GM23248 (cell line): ENCODE measurements at places on chromosomes 2 and 18. TPM values are rescaled to one million over a fixed set of nuclear protein-coding genes. Genes with fewer than 3 reads are reported as not detected.

Gene MTLN
- 116 and 125 TPM in 2 replicates for polyA plus RNA-seq

Gene CNDP2
- polyA plus RNA-seq = 72.2 and 72.7 TPM in 2 replicates

Gene SIX2
- 0.19 and 0.22 TPM in 2 replicates for polyA plus RNA-seq

Gene VWC2L
- not detected in 2 replicates for polyA plus RNA-seq

Gene NCKAP5
- polyA plus RNA-seq = 0.38 and 0.86 TPM in 2 replicates

Gene C1QL2
- not detected in 2 replicates for polyA plus RNA-seq

Gene CIB4
- polyA plus RNA-seq = not detected in 2 replicates

Gene G6PC2
- polyA plus RNA-seq = not detected in 2 replicates

Gene TEKT4
- not detected in 2 replicates for polyA plus RNA-seq

Gene IFIH1
- polyA plus RNA-seq = 0.66 and 1.3 TPM in 2 replicates

Gene TFPI
- polyA plus RNA-seq = 62.0 and 64.4 TPM in 2 replicates

Gene SLC4A5
- polyA plus RNA-seq = 0.35 TPM in 1 of 2 replicates, not detected in the other

Gene RND3
- polyA plus RNA-seq = 198 and 199 TPM in 2 replicates

DNA sequence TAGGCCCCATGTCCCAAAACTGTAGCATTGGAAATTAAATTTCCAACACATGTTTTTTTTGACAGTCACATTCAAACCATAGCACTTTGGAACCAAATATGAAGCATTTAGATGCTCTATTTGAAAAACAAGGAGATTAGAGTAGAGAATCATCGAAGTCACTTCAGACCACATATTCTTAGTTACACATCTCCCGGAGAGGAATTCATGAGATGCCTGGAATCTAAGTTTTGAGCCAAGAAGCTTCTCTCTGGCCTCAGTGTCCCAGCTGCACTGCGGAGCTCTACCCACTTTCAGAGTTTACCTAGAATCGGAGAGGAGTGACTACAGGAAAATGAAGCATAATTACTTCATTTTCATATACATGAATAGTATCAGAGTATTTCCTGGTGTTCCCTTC, 385.9 kb downstream of the TNS1 start:
- no peak overlapping the region for H3K4me3 ChIP-seq
- H3K27me3 ChIP-seq = no peaks in the 10 kb centered on the region
- H3K4me1 ChIP-seq = no peaks in the 10 kb centered on the region
- H3K36me3 ChIP-seq = no peaks in the 10 kb centered on the region

- peak overlapping the region; percentile 85 for H3K27ac ChIP-seq
- peak overlapping the region; percentile 30; the same call in 1 of the 2 replicates for H3K4me3 ChIP-seq
- no peaks in the 10 kb centered on the region for H3K36me3 ChIP-seq
- no peaks in the 10 kb centered on the region for H3K27me3 ChIP-seq
- DNase-seq = no peak
These were observed 69.6 kb downstream of the CLHC1 start for GRCh38 chr2:55162284-55163006.

DNA sequence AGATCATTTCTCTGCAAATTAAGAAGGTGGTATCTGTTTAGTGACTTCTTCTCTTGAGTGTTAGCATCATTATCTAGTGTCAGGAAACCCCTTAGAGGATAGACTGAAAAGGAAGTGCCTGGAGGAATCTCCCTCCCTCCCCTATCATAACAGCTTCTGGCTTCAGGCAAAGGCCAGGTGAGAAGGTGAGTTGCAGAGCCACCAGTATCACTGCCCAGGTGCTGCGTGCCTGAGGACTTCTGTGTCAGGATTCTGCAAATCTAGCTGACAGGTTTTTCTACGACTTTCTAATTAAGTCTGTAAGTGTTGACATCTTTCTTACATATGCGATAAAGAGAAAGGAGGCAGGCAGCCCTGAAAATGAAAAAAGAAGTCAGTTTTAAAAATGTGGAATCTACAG, 111.9 kb downstream of the CCDC85A start:
- no peak overlapping the region for H3K4me3 ChIP-seq
- no peak overlapping the region for H3K27ac ChIP-seq
- H3K36me3 ChIP-seq = no peaks in the 10 kb centered on the region
- H3K4me1 ChIP-seq = peaks cover 5% of the 10 kb centered on the region

- H3K4me3 ChIP-seq = no peak overlapping the region
- peaks cover 4% of the 10 kb centered on the region; the same call in 1 of the 2 replicates for H3K4me1 ChIP-seq
- no peak overlapping the region for H3K27ac ChIP-seq
- H3K36me3 ChIP-seq = no peaks in the 10 kb centered on the region
These were observed 46.7 kb downstream of the SDC1 start for GRCh38 chr2:20178249-20178607.

DNA sequence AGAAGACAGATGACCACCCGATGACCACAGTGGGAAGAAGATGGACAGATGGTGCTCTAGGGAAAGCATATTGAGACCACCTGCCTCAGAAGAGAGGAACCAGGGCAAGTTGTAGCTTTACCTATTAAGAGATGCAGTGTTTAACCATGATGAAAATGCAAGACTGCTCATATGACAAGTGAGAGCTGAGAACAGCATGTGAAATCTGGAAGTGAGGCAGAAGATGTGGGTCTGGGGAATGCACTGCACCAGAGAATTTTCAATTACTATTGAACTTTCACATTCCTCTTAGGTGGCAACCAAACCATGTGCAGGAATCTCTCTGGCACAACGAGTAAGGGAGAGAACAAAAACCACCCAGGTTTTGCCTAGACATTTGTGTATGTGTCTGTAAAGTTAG, 184.8 kb upstream of the CRIM1 start:
- no peaks in the 10 kb centered on the region for H3K27me3 ChIP-seq
- no peak overlapping the region for H3K27ac ChIP-seq
- DNase-seq = no peak
- H3K36me3 ChIP-seq = no peaks in the 10 kb centered on the region
- no peak overlapping the region for H3K4me3 ChIP-seq

- H3K27me3 ChIP-seq = peaks cover 12% of the 10 kb centered on the region
- no peaks in the 10 kb centered on the region for H3K36me3 ChIP-seq
- DNase-seq = no peak
- no peak overlapping the region for H3K27ac ChIP-seq
- no peaks in the 10 kb centered on the region for H3K4me1 ChIP-seq
- H3K4me3 ChIP-seq = no peak overlapping the region
These were observed 2.2 kb downstream of the RTP5 start for GRCh38 chr2:241871538-241872312.

DNA sequence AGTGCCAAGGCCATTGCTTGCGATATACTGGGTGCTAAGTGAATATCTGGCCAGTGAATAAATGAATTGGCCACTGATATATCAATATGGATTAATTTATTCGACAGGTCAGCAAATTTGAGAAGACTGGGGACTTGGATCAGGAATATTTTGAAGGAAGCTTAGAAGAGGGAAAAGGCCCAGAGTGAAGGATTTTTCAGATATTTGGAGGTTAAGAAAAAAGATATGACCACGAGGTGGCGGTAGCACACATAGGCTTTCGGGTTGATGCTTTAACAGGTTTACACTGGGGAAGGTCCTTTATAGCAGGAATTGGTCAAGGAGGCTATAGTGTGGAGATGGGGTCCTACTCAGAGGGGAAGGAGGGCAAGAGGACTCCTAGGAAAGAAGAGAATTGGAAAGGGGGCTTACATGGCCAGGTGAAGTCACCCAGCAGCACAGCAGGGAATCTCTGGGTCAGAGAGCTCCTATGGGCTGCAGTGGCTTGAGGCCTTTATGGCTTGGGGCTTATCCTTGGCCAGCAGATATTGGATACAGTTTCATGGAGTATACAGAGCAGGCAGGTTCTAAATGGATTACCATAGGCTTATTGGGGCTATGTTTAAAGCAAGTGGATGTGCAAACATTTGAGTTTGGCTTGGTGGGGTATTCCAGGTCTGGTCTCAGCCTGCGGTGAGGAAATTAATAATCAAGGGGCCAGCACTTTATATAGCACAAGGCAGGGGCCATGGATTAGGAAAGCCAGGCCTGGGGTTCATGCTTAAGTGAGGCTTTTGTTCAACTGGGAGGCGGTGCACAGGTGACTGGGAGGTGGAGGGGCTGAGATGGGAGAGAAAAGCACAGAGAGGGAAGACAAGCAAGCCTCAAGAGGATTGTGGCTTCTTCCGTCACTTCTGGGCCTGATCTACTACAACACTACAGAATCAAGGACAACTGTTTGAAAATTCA, 9.7 kb downstream of the IL1RN start:
- H3K36me3 ChIP-seq = no peaks in the 10 kb centered on the region
- no peak overlapping the region for H3K4me3 ChIP-seq
- no peaks in the 10 kb centered on the region for H3K27me3 ChIP-seq
- no peak overlapping the region for H3K27ac ChIP-seq

GRCh38 chr2:102915128-102915527, 153.3 kb downstream of the TMEM182 start:
- H3K27ac ChIP-seq = no peak overlapping the region
- no peaks in the 10 kb centered on the region for H3K36me3 ChIP-seq
- peak; percentile 76 for DNase-seq
- H3K27me3 ChIP-seq = no peaks in the 10 kb centered on the region

DNA sequence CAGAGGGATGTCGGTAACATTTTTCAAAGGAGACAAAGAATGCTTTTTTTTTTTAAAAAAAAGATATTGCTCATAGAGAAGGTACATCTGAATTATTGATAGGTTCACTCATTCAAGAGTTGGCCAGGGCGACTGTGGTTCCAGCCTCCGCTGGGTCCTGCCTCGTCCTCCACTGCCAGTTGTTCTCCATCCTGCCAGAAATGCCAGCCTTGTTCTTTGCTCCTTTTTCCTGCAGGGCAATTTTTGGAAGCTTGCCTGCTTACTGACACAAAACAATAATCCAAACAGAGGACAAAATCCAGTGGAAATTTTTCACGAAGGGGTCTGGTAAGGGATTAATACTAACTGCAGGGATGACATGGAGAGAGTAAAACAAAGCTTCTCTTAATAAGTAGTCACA, 1113.0 kb downstream of the CBLN2 start:
- no peaks in the 10 kb centered on the region for H3K4me1 ChIP-seq
- no peaks in the 10 kb centered on the region for H3K27me3 ChIP-seq
- no peak for DNase-seq
- H3K27ac ChIP-seq = no peak overlapping the region
- no peak overlapping the region for H3K4me3 ChIP-seq

GRCh38 chr2:54708584-54709335, 14.7 kb upstream of the EML6 start:
- H3K27me3 ChIP-seq = no peaks in the 10 kb centered on the region
- H3K36me3 ChIP-seq = no peaks in the 10 kb centered on the region
- peak overlapping the region; percentile 16 for H3K4me3 ChIP-seq
- no peaks in the 10 kb centered on the region for H3K4me1 ChIP-seq
- no peak overlapping the region for H3K27ac ChIP-seq
- peak; percentile 42 for DNase-seq

- no peak overlapping the region for H3K4me3 ChIP-seq
- no peaks in the 10 kb centered on the region for H3K36me3 ChIP-seq
- peak; percentile 97 for DNase-seq
- H3K27ac ChIP-seq = peak overlapping the region; percentile 99
- H3K4me1 ChIP-seq = peaks cover 69% of the 10 kb centered on the region
- no peaks in the 10 kb centered on the region for H3K27me3 ChIP-seq
These were observed 65.1 kb upstream of the CTLA4 start for GRCh38 chr2:203802342-203803052.

- H3K4me1 ChIP-seq = no peaks in the 10 kb centered on the region; the same call in 1 of the 2 replicates
- no peaks in the 10 kb centered on the region; the same call in 1 of the 2 replicates for H3K27me3 ChIP-seq
- DNase-seq = no peak
- no peaks in the 10 kb centered on the region for H3K36me3 ChIP-seq
These were observed 323.6 kb upstream of the HS6ST1 start for GRCh38 chr2:128642316-128642715.

- H3K27me3 ChIP-seq = no peaks in the 10 kb centered on the region
- H3K36me3 ChIP-seq = no peaks in the 10 kb centered on the region
- DNase-seq = peak; percentile 5
- H3K4me1 ChIP-seq = no peaks in the 10 kb centered on the region
These were observed 1108.5 kb upstream of the CDH2 start for GRCh38 chr18:29285471-29285870.

DNA sequence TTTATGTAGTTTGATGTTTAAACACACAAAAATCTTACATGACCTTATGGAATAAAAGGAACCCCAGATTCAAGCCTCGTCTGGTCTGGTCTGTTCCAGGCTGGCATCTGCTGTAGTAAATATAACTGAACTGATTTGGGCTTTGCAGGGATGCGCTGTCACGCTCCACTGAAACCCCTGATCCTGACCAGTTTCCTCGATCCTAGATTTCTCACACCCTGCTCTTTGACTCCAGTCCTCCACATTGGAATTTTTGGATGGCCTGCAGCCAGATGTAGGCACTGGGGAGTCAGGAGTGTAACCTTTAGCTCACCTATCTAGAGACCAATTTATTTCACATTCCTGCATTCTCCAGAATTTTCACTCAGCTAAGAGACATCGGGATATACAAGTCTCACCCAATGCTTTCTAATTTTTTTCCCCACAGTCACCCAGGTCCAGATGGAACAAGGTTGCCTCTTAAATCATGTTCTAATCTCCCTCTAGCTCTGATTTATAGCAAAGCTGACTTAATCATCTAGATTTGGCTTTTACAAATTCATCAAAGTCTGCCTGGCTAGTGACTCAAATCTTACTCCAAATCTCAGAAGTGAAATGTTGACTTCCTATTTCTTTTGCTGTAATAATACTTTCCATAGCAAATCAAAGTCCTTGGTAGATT, 219.6 kb downstream of the CD226 start:
- no peak overlapping the region for H3K4me3 ChIP-seq
- H3K4me1 ChIP-seq = no peaks in the 10 kb centered on the region
- no peaks in the 10 kb centered on the region for H3K27me3 ChIP-seq

GRCh38 chr18:48391868-48392267, 17.3 kb downstream of the ZBTB7C start:
- no peak overlapping the region for H3K4me3 ChIP-seq
- no peak overlapping the region for H3K27ac ChIP-seq
- DNase-seq = no peak
- no peaks in the 10 kb centered on the region for H3K4me1 ChIP-seq
- peaks cover 62% of the 10 kb centered on the region for H3K27me3 ChIP-seq
- no peaks in the 10 kb centered on the region for H3K36me3 ChIP-seq

DNA sequence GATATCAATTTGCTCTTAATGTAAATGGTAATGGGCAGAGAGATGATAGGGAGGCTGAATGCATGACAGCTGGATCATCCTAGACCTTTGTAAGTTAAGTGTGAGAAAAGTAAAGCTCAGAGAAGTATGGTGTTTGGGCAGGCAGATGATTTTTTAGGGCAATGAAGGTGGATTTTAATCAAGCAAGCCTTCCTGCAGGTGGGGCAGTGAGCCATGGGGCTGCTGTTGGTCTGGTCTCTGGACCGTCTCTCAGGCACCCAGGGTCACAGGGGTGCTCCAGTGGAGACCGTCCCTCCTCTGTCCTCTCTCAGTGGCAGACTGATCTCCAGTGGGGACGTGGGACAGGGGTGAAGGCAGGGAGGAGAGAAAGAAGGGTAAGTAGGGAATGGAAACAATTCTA, 69.8 kb upstream of the STK17B start:
- H3K4me3 ChIP-seq = no peak overlapping the region
- H3K27me3 ChIP-seq = no peaks in the 10 kb centered on the region
- no peak overlapping the region for H3K27ac ChIP-seq
- peaks cover 50% of the 10 kb centered on the region for H3K4me1 ChIP-seq
- H3K36me3 ChIP-seq = no peaks in the 10 kb centered on the region; the same call in 1 of the 2 replicates

GRCh38 chr18:77161961-77162360, 29.4 kb upstream of the MBP start:
- peaks cover 17% of the 10 kb centered on the region for H3K4me1 ChIP-seq
- H3K27ac ChIP-seq = no peak overlapping the region
- no peaks in the 10 kb centered on the region for H3K36me3 ChIP-seq
- DNase-seq = no peak
- no peak overlapping the region for H3K4me3 ChIP-seq
